ENCODE measurements at places on chromosomes 11 and 22.

- DNase-seq: no peak
These were observed 611.3 kb downstream of the TBC1D22A start for GRCh38 chr22:47373648-47374272.

- DNase-seq: no peak
These were observed 115.1 kb upstream of the RASSF10 start for GRCh38 chr11:12893787-12894672.

GRCh38 chr11:67354075-67355022, 1.0 kb upstream of the POLD4 start:
- no peak for DNase-seq

GRCh38 chr11:74459584-74459983, 7.8 kb downstream of the KCNE3 start:
- no peak for DNase-seq

- DNase-seq: no peak
These were observed 98.0 kb upstream of the TRIM77 start for GRCh38 chr11:89612096-89612495.

GRCh38 chr11:5937868-5938602, 4.0 kb upstream of the OR56A3 start:
- DNase-seq: no peak

DNA sequence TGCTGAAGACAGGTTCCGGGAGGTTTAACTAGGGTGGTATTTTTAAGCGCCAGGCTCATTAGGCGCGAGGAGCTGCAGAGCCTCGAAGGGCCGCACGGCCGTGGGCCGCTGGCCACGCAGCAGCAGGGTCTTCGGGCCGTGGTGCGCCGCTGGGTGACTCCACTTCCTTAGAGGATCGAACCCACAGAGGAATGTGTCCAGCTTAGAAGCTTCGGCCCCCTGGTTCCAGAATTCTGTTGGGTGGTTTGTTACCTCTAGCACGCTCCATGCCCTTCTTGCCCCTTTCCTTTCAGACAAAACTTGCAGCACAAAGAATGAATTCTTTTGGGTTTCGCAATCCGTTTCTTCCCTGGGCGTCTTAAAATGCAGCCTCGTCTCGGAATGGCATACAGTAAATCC, 773 bp upstream of the PATL1 start:
- no peak for DNase-seq

- no peak for DNase-seq
These were observed 25.7 kb downstream of the CEP57 start for GRCh38 chr11:95816037-95816436.

- no peak for DNase-seq
These were observed 86.3 kb upstream of the CRYBB3 start for GRCh38 chr22:25113316-25113721.

GRCh38 chr11:16124390-16124789, 232.0 kb downstream of the SOX6 start:
- no peak for DNase-seq

DNA sequence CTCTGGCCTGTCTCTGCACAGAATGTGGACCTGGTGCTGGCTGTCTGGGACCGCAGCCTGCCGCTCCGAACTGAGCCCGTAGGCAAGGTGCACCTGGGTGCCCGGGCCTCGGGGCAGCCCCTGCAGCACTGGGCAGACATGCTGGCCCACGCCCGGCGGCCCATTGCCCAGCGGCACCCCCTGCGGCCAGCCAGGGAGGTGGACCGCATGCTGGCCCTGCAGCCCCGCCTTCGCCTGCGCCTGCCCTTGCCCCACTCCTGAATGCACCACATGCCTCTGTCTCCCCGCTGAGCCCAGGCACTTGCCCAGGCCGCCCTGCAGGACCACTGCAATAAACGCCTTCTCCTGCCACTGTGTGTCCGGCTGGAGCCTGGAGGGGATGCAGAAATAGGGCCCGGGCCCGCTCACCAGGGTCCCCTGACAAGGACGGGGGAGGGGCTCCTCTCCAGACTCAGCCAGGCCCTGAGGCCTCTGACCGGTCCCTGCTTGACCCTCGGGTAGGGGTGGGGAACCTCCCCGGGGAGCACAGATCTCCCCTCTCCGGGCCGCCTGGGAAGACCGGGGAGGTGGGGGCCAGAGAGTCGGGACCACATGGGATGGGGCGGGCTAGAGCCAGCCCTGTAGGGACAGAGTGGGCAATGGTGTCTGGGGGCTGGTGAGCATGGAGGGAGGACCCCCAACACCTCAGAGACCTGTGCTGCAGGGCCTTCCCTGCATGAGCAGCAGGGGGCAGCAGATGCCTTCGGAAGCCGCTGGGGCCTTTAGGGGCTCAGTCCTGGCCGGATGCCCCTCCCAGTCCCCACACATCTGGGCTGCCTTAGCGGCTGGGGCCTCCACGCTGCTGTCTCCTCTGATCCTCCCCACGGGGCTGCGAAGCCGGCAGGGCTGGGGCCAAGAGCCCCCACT, 1.4 kb upstream of the TNNI2 start:
- peak; percentile 79 for DNase-seq

- DNase-seq: no peak
These were observed 9.2 kb downstream of the CCDC34 start for GRCh38 chr11:27353593-27354358.

- no peak for DNase-seq
These were observed 602 bp downstream of the EWSR1 start for GRCh38 chr22:29268511-29269229.

DNA sequence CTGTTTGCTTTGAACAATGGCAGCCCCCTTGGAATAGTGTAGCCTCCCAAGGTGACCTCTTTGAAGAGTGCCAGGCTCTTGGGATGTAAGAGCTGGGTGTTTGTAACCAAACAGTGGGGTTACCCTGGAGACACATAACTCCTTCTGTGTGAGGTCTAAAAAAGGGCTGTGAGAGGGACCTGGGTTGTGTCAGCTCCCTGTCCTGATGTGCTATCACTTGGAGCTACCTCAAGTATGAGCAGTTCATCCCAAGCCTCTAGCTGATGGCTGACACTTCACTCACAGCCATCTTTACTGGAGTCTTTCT, 40.2 kb downstream of the TSPAN18 start:
- DNase-seq: no peak

- DNase-seq: no peak
These were observed 18.0 kb downstream of the CNTF start for GRCh38 chr11:58640386-58641023.

- no peak for DNase-seq
These were observed 1.7 kb downstream of the TMEM184B start for GRCh38 chr22:38271101-38271500.

DNA sequence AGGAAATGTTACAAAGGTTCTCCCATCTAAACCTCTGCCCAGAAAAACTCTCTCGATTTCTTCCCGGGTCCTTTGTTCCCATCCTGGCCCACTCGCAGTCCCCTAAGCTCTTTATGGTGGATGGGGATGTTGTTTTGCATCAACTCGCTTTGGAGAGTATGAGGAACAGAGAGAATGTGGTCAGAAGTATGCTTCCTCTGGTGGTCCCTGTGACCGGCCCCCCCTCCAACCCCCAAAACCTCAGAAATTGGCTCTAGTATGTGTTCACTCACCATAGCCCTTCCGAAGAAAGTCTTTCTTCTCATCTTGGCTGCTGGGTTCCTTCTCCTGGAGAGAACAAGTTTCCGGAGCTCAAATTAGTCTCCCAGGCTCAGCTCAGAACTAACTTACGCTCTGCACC, 54.4 kb downstream of the GRAMD1B start:
- no peak for DNase-seq

GRCh38 chr11:7471071-7471470, 14.2 kb upstream of the OLFML1 start:
- no peak for DNase-seq

DNA sequence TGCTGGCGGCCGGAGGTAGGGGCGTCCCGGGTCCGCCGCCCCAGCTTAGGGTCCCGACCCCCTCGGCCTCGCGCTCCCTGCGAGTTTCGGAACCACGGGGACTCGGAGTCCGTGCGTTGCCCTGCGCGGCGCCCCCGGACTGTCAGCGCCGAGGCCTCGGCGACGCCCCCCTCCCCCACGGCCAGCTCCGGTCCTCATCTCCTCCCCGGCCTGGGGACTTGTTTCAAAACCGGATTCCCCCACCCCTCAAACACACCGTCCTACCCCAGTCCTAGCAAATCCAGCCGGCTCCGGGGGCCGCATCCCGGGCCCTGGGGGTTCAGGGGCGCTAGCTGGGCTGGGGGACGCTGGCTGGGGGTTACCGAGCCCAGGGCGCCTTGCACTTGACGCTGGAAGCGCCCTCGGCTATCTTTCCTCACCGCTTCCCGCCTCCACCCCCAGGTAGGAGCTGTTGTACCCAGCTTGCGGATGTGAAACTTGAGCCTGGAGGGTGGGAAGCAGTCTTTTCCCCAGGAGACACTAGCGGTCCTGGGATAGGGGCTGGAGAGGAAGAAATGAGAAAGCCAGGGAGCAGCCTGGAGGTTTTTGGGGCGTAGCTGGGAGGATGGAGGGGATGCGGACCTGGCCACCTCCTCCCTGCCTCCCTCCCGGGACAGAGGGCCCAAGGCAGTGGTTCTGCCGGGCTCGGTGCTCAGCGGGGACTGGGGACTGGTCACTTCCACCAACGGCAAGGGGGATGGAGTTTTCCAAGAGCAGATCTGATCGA, 550 bp downstream of the FBLN1 start:
- DNase-seq: no peak

GRCh38 chr22:20607157-20607907, 99.9 kb downstream of the MED15 start:
- DNase-seq: no peak

DNA sequence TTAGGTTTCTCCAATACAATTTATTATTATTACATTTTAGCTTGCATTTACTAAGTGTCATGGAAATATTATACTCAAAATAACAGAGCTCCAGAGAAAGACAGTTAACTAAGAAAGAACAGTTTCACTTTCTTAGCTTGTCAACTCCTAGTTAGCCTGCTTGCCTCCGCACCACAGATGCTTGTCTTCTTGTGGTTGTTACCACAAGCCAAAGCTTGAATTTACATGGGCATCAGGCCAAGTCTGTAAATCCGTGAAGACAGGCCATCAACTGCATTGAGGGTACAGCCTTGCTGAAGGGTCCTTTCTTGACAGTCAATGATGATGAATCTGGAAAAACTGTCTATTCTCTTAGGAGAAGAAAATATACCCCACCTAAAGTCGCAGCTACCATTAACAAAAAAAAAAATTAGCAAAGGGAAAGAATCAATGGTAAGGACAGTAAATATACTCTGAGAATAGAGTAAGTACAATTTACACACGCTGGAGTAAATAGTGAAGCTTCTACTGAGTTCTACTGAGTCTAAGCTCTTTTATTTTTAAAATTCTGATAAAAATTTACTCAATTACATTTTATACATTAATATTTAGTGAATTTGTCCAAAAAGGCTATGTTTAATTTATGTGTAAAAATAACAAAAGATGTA, 15.6 kb upstream of the DENND5A start:
- DNase-seq: peak; percentile 44

All from activated gamma-delta T cell treated with anti-CD3 and anti-CD28 coated beads, Interleukin-2, amount 50 U/mL, for 16 hours (primary cell).